ENCODE measurements at places on chromosomes 6 and 20.
A peak's percentile ranks its signal among the peaks of the same experiment; 100 is the strongest.

- no peak for DNase-seq
Measured at GRCh38 chr6:157893238-157893637, 70.2 kb downstream of the SNX9 start.

DNA sequence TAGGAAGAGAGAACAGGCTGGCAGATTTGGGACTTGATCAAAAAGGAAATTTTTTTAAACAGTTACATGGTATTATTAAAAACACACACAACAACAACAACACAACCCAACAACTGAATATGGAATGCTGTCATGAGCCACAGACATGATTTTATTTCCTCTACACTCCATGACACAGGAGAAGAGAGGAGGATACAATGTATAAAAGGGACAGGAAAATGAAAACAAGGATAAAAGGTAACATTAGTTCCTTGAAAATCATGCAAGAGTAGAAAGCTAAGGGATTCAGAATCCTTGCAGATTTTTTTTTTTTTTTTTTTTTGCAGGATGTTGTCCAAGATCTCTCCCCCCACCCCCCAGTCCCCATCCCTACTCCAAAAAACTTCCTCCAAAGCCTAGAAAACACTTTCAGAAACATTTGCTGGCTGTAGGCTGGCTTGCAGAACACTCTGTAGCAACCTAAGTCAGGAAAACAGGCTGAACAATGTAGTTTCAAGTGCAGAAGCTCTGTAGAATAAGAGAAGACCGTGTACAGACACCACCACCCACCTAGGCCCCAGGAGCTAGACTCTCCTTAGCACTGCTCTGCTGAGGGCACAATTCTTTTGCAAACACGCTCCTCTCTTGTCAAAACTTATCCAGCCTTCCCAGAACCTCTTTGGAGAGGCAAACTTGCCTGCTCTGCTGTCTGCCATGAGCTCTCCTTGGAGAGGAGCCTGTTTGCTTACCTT lies 845 bp downstream of the ZMYND8 start:
- peak; percentile 16 for DNase-seq

- DNase-seq = peak; percentile 30
Measured at GRCh38 chr20:23320317-23320716, 30.3 kb upstream of the NXT1 start.

DNA sequence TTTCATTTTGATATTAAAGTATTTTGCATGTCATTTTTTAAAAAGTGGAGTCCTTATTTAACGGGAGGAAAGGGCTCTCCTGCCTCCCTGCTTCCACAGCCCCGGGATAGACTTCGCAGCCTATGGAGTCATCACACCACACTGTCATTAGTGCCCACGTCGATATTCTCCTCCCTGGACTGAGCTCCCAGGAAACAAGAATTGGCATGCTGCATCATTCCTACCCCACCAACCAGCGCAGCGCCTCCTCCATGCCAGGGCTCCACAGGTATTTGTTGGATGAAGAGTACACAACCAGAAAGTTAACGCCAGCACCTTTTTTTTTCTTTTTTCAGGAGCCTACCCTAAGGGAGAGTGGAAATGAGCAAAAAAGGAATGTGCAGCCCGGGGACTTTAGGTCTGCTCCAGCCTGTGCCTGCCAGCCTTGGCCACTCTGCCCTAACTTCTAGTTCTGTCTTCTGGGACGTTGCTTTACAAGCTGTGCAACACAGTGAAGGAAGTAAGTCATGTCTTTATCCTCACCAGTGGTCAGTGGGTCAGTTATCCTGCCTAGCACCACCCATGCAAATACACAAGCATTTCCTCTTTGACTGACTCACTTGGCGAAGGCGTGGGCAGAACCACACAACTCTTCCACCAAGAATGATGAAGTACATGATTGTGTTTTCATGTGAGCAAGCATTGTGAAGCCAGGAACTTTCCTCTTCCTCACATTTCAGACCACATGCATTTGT lies 180.7 kb upstream of the UST start:
- DNase-seq = peak; percentile 77

DNA sequence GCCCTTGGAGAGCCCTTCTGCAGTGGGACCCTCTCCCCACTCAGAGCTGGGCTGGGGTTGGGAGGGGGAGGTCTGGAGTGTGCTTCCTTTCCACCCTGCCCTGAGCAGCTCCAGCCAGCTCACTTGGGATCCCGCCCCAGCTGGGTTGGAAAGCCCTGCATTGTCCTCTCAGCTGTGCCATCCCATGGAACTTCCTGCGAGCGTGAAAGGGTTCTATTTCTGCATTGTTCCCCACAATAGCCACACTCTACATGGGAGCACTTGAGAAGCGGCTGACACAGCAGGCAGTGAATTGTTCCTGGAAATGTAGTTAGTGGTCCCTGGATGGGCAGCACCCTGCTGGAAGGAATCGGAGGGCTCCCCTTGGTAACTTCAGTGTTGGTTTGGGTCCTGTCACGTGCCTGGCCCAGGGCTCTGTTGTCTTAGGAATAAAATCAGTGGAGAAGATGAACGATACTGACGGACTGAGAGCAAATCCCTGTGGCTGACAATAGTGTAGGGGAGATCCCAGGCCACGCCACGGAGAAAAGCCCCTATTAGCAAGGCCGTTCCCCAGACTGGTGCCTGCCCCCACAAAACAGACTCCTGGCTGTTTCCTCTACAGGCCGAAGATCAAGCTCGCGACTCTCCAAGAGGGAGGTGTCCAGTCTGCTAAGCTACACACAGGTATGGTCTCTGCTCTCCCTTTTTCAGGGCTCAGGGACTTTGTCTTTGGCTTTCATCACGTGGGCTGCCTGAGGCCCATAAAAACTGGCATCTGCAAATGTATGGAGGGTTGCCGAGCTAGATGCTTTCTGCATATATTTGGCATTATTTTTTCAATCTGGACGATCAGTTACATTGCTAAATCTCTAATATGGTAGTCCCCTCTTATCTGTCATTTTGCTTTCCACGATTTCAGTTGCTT lies 18.8 kb downstream of the DNMT3B start:
- DNase-seq = no peak

GRCh38 chr6:41191569-41191968 lies 9.4 kb downstream of the TREML2 start:
- DNase-seq = peak; percentile 22

DNA sequence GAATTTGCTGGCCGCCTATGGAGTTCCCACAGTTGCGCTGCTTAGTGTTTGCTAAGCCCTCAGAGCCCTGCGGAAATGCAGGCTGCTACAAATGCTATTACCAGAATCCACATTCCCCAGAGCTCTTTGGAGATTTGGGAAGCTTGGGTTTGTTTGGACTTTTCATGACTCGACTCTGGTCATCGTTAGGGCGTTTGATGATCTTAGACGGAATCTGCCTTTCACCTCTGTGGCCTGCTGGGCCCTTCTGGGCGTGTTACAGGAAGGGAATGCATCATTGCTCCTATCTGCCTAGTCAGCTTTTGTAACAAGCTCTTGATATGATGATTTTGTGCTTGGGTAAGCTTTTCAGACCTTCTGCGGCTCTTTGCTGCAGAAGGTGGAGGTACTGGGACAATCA lies 50.8 kb downstream of the EYA2 start:
- DNase-seq = no peak

DNA sequence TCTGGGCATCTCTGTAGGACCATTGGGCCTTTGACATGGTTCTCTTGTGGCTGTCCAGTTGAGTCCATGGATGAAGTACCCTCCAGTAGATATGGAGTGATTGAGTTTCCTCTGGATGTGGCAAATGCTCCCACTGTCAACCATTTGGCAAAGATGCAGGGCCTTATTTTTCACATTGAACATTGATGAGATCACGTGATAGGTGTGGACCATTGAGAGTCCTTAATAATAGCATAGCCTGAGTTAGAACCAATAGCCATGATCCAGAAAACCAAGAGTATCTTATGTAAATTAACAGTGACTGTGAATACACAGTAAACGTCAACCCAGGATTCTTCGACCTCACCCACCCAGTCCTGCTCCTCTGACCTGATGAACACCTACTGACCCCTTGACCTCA lies 3.0 kb upstream of the PERP start:
- DNase-seq = no peak

- DNase-seq = no peak
Measured at GRCh38 chr6:133637874-133638273, 251.0 kb upstream of the TCF21 start.

DNA sequence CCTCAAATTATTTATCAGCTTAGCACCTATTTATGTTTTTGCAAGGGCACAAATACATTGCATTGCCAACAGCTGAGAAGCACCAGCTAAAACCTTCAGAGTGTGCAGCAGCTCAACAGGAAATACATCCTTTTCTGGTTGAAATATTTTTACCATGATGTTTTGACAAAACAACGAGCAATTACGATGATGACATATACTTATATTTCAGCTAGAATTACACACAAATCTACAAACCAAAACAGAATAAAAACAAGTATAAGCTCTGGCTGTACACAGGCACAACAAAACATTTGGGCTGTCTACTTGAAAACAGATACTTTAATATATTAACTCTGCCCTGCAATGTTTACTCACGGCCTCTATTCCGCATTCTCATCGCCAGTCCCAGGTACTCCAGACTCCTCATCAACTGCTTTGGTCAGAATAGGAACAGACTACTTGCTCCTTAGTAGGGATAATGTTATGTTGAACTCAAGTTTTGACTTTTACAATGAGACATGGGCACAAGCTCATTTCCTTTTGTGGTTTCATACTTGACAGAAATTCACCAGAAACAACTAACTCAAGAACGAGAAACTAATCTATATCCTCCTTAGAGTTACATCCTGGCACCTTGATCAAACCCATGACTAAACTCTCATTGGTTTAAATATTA lies 377.6 kb downstream of the ESR1 start:
- DNase-seq = peak; percentile 48

GRCh38 chr6:32815115-32815514 lies 1.7 kb downstream of the HLA-DOB start:
- no peak for DNase-seq

GRCh38 chr20:34074101-34074760 lies 37.8 kb downstream of the EIF2S2 start:
- DNase-seq = peak; percentile 23

- peak; percentile 72 for DNase-seq
Measured at GRCh38 chr6:116352515-116353471, 18.0 kb upstream of the DSE start.

GRCh38 chr6:9131201-9131600 lies 695.9 kb upstream of the SLC35B3 start:
- DNase-seq = no peak

DNA sequence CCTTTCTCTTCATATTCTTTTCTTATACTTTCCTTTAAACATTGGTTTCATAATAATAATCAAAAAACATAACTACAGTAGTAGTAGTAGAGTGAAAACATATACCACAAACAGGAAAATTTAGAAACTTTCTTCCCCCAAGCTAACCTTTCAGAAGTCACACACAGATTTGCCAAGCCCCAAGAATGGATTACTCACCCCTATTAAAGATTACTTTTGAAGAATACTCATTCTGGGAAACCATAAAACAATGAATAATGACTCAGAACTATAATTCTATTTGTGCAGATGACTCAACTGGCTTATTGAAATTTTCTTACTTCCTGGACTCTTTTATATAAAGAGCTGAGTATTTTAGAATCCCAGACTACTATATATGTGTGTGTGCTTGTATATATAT lies 119.4 kb upstream of the GJE1 start:
- peak; percentile 79 for DNase-seq

- no peak for DNase-seq
Measured at GRCh38 chr6:4864519-4864918, 88.3 kb downstream of the CDYL start.

DNA sequence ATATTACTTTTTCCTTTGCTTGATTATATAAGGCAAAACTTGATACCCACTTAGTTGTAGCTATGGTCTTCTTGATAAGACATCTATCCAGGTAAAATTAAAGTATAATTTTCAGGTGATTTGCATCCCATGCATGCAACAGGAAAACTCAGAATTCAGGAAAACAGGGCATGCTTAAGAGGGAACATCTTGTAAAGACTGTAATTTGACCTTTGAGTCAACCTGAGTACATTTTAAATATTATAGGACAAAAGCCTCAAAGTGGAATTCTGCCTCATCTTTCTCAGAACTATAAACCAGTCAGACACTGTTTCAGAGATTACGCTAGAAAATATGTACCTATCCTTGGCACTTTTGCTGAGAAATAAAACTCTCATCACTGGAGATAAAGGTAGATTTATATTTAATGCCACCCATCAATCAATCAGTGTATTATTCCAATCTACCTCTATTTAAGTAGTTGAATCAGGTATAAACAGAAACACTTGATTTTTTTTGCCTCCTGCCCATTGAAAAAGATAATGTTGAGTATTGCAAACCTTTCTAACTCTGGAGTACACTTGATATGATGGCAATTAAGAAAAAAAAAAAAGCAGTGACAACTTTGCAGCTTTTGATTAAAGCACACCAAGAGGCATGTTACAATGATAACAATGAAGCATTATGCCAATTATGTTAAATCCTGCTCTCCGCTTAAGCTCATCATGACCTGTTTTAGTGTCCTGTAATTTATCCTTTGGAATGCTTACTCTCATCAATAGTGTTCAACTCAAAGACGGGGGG lies 2.8 kb downstream of the CITED2 start:
- DNase-seq = peak; percentile 36

DNA sequence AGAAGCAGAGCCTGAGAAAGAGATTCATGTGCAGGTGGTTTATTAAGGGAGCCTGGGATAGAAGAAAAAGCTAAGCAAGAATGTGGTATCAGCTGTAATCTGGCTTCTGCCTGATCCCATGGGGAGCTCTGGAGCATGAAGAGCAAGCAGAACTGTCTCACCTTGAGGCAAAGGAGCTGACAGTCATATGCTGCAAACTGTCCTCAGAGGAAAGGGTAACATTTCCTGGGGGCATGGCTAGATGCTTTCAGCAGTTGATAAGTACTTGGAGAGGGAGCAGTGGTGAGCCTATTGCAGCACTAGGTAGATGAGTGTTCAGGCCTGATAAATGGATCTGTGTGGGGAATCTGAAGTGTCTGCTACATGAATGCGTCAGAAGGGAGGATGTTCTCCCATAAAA lies 621.5 kb upstream of the BTBD3 start:
- no peak for DNase-seq

DNA sequence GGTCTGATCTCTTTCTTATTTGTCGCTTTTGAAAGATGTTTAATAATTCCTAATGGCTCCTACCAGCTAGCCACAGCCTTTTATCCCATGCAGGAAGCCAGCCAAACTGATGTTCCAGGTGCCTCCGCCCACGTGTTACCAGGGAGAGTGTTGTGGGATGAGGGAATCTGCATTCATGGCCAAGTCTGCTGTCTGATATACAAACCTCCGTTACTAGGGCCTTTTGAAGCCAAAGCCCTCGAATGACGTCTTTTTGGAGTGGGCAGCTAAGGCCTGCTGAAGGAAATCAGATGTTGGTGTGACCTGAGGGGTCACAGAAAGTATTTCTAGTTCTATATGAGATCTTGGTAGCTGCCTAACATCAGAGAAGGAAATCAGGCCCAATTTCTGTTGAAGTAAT lies 21.3 kb downstream of the STK35 start:
- no peak for DNase-seq

- no peak for DNase-seq
Measured at GRCh38 chr6:133243723-133244305, 2.7 kb downstream of the EYA4 start.

DNA sequence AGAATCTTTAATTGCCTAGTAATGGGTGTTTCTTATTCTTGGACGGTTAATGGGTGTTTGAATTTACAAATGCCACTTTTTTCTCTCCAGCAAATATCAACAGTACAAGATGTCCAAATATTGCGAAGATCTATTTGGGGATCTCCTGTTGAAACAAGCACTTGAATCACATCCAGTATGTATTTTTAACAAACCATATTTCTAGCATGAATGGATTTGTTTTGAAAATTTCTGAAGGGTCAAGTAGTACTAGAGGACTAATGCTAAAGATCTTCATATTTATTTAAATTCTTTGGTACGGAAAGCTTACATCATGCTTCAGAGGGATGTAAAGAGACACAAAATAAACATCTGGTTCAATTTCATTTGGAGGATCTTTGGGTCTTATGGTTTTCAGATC lies 123.9 kb upstream of the LAMP5 start:
- DNase-seq = peak; percentile 61
